Inflammatory macrophage (primary cell): ENCODE measurements at places on chromosomes 16 and 17.

GRCh38 chr16:72791786-72792185 is 256.1 kb downstream of the ZFHX3 start:
- DNase-seq = no peak

GRCh38 chr17:58335779-58336455 is 7.3 kb upstream of the TSPOAP1 start:
- DNase-seq = peak; percentile 61

DNA sequence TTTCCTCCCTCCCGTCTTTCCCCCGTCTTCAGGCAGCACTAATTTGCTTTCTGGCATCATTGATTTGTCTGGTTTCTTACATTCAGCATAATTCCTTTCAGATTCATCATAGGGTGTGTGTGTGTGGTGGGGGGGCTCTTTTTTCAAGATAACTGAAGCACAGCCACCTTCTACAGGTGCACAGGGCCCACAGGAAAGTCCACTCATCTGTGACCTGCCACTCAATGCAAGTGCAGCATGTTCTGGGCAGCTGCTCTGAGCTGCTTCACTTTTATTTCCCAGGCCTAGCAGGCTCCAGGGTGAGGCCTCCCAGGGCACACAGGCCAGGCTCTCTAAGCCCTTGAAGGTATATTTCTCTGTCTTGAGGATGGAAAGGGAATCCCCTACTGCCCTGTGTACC is 35.2 kb upstream of the MYH10 start:
- no peak for DNase-seq

GRCh38 chr16:57333402-57333801 is 25.2 kb upstream of the CCL22 start:
- no peak for DNase-seq
